ENCODE measurements at places on chromosomes 5 and 9.
A peak's percentile ranks its signal among the peaks of the same experiment; 100 is the strongest.

- H3K4me1 ChIP-seq = no peaks in the 10 kb centered on the region
- no peak for DNase-seq
- H3K27ac ChIP-seq = no peak overlapping the region
Observed at GRCh38 chr5:140181525-140181924, 6.5 kb downstream of the CYSTM1 start.

GRCh38 chr5:128328007-128328406 lies 210.0 kb downstream of the FBN2 start:
- no peaks in the 10 kb centered on the region for H3K4me1 ChIP-seq
- no peaks in the 10 kb centered on the region for H3K36me3 ChIP-seq
- no peak overlapping the region for H3K4me3 ChIP-seq
- H3K27ac ChIP-seq = no peak overlapping the region
- no peak for DNase-seq
- no peaks in the 10 kb centered on the region for H3K27me3 ChIP-seq

- H3K27me3 ChIP-seq = no peaks in the 10 kb centered on the region
- no peaks in the 10 kb centered on the region for H3K4me1 ChIP-seq
- DNase-seq = no peak
- no peak overlapping the region for H3K4me3 ChIP-seq
- H3K36me3 ChIP-seq = no peaks in the 10 kb centered on the region
- H3K27ac ChIP-seq = no peak overlapping the region
Observed at GRCh38 chr5:6812800-6813731, 99.8 kb downstream of the TENT4A start.

DNA sequence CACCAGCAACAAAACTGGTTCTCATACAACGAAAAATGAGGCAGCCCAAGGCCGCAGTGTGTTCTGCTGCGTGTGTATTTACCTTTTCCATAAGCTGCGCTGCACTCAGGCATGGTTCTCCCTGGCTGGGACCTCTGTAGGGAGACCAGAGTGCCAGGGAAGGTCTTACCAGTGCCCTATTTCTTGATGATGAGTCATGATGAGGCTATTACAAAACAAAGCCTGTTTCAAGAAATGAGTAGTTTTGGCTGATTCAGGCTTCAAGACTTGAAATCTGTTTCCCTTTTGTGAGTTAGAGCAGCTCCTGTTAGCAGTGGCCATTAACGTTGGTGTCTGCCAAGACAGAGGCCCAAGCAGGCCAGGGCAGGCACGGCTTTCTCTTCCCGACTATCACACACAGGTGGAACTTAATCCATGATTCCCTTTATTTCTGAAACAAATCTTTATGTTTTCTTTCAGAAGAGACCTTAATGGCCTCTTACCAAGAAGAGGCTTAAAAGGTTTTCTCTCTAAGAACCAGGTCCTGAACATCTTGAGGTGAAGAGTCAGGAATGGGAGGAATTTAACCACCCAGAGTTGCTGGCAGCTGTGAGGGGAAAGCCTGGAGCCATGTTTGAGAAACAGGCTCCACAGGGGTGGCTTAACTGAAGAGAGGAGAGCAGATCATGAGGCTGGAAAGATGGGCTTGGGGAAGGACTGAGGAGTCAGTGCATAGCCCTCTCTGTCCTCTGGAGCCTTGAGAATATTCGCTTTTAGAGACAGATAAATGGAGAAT lies 41.4 kb upstream of the TIFAB start:
- no peaks in the 10 kb centered on the region for H3K27me3 ChIP-seq
- no peak for DNase-seq
- H3K4me3 ChIP-seq = no peak overlapping the region
- no peaks in the 10 kb centered on the region for H3K4me1 ChIP-seq
- no peaks in the 10 kb centered on the region for H3K36me3 ChIP-seq

- no peaks in the 10 kb centered on the region for H3K36me3 ChIP-seq
- H3K4me1 ChIP-seq = 0 out of 2 replicates have a peak, but pooled peaks cover 2% of the 10 kb centered on the region
- H3K27me3 ChIP-seq = no peaks in the 10 kb centered on the region
- no peak for DNase-seq
- no peak overlapping the region for H3K27ac ChIP-seq
Observed at GRCh38 chr9:132249123-132249522, 87.3 kb downstream of the NTNG2 start.

- H3K36me3 ChIP-seq = no peaks in the 10 kb centered on the region
- no peak overlapping the region for H3K27ac ChIP-seq
- no peak for DNase-seq
- no peak overlapping the region for H3K4me3 ChIP-seq
- no peaks in the 10 kb centered on the region for H3K4me1 ChIP-seq
Observed at GRCh38 chr5:174344335-174344734, 298.8 kb downstream of the NSG2 start.

DNA sequence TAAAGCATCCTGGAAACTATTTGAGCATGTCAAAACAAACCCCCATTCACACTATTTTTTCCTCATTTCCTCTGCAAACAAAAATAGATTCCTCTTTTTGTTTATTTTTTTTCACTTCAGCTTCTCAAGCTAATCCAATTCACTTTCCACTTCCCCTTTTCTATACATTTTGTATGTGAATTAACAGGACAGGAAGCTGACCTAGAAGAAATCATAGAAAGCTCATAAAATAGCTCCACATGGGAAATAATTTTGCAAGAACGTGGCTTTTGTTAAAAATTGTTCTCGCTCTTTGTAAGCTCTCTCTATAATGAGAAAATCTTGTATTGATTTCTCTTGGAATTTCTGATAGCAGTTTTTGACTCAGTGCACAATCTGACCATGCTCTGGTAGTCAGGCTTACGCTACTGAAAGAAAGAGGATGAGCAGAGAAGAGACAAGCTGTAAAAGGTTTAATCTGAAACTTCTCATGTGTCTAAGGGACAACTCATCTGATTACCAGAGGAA lies 215.8 kb downstream of the ADAMTS12 start:
- no peak overlapping the region for H3K4me3 ChIP-seq
- H3K36me3 ChIP-seq = no peaks in the 10 kb centered on the region
- H3K27me3 ChIP-seq = no peaks in the 10 kb centered on the region

DNA sequence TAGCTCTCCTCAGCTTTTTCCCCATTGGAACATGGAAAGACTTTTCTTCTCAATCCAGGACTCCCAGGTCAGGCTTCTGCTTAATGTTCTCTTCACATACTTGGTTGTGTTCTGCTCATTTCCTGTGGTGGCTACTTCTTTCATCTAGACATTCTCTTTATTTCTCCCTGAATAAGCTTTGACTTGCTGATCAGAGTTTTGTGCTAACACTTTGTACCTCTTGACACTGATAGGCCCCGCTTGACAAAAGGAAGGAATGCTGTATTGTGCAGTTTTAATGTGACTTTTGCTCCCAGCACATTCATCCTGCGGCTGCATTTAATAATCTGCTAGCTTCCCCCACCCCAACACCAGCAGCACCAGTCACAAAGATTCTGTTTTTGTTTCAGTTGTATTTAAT lies 90.9 kb upstream of the MINAR2 start:
- DNase-seq = no peak
- H3K4me1 ChIP-seq = no peaks in the 10 kb centered on the region
- H3K36me3 ChIP-seq = no peaks in the 10 kb centered on the region
- no peak overlapping the region for H3K27ac ChIP-seq
- H3K27me3 ChIP-seq = no peaks in the 10 kb centered on the region

GRCh38 chr5:103562453-103563157 lies at the start of gene NUDT12:
Gene NUDT12 (minus strand): TSS chr5:103562789. CDS start chr5:103560248, 2,541 bp downstream.
- no peaks in the 10 kb centered on the region for H3K27me3 ChIP-seq
- no peaks in the 10 kb centered on the region for H3K4me1 ChIP-seq
- H3K36me3 ChIP-seq = no peaks in the 10 kb centered on the region
- DNase-seq = no peak

- peaks cover 34% of the 10 kb centered on the region for H3K4me1 ChIP-seq
- peak overlapping the region; percentile 84 for H3K4me3 ChIP-seq
- no peak overlapping the region for H3K27ac ChIP-seq
Observed at GRCh38 chr9:137607141-137607857, 1.8 kb downstream of the ARRDC1 start.

DNA sequence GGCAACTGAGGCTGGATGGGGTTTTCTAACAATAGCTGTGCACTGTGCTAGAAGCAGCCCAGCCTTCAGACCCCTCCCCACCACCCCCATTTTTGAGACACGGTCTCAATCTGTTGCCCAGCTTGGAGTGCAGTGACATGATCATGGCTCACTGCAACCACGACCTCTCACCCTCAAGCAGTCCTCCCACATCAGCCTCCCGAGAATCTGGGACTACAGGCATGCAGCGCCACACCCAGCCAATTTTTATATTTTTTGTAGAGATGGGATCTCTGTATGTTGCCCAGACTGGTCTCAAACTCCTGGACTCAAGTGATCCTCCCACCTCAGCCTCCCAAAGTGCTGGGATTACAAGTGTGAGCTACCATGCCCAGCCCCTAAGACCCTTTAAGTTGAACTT lies 182.5 kb downstream of the DRD1 start:
- H3K4me1 ChIP-seq = no peaks in the 10 kb centered on the region
- DNase-seq = no peak
- no peaks in the 10 kb centered on the region for H3K27me3 ChIP-seq
- no peak overlapping the region for H3K27ac ChIP-seq
- no peak overlapping the region for H3K4me3 ChIP-seq

DNA sequence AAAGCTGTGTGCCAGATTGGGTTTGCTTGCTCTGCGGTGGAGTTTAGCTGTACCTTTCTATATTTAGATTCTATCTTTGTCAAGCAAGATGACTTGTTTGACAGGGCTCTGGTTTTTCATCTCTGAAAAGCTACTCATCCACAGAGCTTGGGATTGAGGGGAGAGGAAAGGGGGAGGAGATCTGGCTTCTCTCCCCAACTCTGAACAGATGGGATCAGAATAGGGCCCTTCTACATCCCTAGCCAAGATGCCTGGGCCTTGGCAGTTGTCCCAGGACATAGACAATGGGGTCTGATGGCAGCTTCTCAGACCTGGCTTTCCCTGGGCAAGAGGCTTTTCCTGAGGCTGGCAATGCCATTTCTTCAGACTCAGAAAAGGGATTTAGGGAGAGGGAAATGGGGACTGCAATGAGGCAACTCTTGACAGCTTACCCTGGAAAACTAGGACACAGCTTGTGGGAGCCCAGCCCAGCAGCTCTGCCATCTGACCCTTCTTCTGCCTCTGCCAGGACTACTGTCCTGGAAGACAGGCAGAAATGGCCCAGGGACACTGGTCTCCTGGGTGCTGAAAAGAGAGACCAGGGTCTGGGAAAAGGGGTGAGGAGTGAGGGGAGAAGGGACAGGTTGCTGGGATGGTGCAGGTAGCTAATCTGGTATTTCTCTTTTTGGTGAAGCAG lies 50.2 kb upstream of the ASTN2 start:
- no peak overlapping the region for H3K4me3 ChIP-seq
- H3K36me3 ChIP-seq = no peaks in the 10 kb centered on the region
- DNase-seq = no peak
- no peak overlapping the region for H3K27ac ChIP-seq
- no peaks in the 10 kb centered on the region for H3K4me1 ChIP-seq
- H3K27me3 ChIP-seq = no peaks in the 10 kb centered on the region

GRCh38 chr5:923281-923873 lies 30.7 kb downstream of the TRIP13 start:
- H3K27me3 ChIP-seq = no peaks in the 10 kb centered on the region
- H3K27ac ChIP-seq = no peak overlapping the region
- DNase-seq = peak; percentile 85
- no peaks in the 10 kb centered on the region for H3K36me3 ChIP-seq
- H3K4me1 ChIP-seq = no peaks in the 10 kb centered on the region

DNA sequence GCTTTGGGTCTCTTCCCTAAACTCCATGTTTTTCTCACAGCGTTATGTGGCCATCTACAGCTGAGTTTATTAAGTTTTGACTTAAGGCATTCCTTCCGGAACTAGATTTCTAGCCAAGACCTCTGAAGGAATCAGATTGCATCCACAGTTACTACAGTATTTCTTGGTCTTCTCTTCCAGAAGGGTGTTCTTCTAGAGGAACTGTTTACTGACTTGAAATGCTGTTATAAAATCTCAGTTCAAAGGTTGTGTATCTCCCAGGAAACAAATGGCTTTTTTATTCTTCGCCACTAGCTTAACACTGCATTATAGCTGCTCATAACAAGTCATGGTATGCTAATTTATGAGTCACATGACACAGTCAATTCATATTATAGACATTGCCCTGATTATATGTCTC lies 55.3 kb upstream of the RAD23B start:
- DNase-seq = peak; percentile 23
- no peaks in the 10 kb centered on the region for H3K27me3 ChIP-seq
- H3K36me3 ChIP-seq = no peaks in the 10 kb centered on the region
- no peak overlapping the region for H3K4me3 ChIP-seq

- no peaks in the 10 kb centered on the region for H3K27me3 ChIP-seq
- H3K36me3 ChIP-seq = no peaks in the 10 kb centered on the region
- H3K27ac ChIP-seq = no peak overlapping the region
- no peak for DNase-seq
Observed at GRCh38 chr5:179206366-179206765, 138.9 kb downstream of the ADAMTS2 start.

- H3K36me3 ChIP-seq = no peaks in the 10 kb centered on the region
- DNase-seq = no peak
- H3K27ac ChIP-seq = no peak overlapping the region
- H3K27me3 ChIP-seq = no peaks in the 10 kb centered on the region
Observed at GRCh38 chr9:116855881-116856662, 169.0 kb downstream of the TRIM32 start.

DNA sequence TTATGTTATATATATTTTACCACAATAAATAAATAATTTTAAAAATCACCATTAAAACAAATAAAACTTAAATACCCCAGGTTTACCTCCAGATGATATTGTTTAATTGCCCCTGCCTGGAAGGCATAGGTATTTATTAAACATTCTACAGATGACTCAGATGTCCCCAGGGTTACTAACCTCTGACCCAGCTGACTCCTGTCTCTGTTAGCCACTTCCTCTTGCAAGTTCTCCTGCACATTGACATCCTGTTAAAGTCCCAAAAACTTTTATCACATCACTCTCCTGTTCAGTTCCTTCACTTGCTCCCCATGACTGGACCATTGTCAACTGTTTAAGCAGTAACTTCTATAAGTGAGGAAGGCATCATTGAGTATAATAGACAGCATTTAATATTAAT lies 37.0 kb upstream of the RAB3C start:
- H3K4me1 ChIP-seq = peaks cover 38% of the 10 kb centered on the region
- no peak overlapping the region for H3K4me3 ChIP-seq
- H3K27me3 ChIP-seq = no peaks in the 10 kb centered on the region
- H3K36me3 ChIP-seq = no peaks in the 10 kb centered on the region

DNA sequence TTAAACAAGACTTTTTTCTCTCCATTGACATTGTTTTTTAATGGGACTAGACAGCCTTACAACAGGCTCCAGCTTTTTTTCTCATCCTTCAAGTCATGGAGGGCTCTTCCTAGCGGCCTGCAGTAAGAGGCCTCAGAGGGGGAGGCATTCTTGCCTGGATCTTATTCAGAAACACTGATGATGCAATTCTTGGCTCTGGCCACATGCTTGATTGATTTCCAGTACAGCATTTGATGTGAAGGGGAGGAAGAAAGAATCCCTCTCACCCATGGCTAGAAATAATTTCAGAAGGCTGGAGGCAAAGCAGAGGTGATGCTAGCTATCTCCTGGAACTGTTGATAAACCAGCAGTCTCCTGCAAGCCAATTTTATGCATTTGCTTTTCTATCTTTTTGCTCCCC lies 324.8 kb downstream of the PRELID2 start:
- H3K36me3 ChIP-seq = no peaks in the 10 kb centered on the region
- no peak overlapping the region for H3K4me3 ChIP-seq
- no peak for DNase-seq

All from Karpas-422 (cell line).